ENCODE measurements at places on chromosomes 7 and 10.

DNA sequence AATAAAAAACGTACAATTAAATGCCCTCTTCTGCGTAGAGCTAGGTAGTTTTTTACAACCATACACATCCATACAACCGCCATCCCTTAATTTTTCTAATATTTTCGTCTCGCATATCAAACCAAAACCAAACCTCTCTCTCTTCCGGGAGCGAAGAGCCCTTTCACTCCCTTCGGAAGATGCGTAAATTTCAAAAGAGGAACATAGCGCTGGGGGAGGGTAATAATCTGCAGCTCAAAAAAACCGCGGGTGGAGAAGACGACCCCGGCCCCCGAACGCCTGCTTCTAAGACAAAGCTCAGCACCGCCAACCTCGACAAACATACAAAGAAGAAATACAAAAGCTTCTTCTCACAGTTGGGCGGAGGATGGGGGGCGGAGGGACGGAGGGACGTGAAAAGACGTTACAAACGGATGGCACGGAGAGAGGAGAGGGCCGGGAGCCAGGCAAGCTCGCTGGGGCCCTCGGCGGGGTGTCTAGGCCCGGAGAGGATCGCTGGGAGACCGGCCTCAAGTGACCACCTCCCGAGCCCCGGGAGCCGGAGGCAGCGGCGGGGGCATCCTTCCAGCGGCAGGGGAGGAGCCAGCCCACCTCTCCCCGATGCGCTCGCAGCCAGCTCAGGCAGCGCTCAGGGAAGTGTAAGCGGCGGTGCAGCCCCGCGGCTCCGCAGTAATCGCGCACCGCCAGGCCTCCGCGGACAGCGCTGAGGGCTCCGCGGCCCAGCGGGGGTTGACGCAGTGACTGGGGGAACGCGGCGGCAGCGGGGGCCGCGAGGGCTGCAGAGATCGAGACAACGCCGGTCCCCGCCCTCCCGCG lies 851 bp downstream of the MKRN1 start:
- DNase-seq = peak; percentile 62

DNA sequence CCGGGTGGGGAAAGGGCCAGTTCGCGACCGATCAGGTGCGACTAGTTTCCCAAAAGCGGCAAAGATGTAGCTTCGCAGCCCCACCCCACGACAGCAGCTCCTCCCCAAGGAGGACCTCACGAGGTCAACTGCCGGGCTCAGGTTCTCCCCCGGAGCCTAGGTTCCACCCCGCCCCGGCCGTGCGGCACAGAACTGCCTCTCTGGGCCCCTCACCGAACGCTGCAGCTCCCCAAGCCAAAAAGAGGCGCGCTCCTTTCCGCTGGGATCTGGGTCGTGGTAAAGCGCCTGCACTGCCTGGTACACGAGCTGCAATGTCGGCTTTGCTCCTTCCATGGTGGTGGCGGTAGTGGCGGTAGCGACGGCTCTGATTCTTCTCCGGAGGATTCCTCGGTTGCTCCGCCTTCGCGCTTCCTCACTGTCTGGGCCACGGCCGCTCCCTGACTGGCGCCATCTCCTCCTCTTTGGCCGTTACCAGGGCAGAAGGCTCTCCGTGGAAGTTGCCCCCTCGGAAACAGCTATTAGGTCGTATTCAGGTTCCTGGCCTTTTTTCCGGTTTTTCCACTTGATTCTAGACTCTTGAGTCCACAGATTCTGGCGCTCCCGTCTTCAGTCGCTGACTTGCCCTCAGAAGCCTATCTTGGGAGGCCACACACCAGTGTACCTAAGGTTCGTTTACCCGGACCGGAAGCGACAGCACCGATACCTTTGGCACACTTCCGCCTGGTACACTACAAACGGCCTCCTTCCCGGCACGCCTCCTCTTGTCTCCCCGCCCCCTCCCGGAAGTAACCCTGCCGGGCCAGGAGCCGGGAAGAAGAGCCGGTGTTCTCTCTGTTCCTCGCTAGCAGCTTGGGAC lies at the start of gene TNPO3:
TSS of gene TNPO3 (minus strand) at position 674 of the 856 bp plus-strand sequence. CDS start at position 333, 341 bp downstream.
- peak; percentile 96 for DNase-seq

DNA sequence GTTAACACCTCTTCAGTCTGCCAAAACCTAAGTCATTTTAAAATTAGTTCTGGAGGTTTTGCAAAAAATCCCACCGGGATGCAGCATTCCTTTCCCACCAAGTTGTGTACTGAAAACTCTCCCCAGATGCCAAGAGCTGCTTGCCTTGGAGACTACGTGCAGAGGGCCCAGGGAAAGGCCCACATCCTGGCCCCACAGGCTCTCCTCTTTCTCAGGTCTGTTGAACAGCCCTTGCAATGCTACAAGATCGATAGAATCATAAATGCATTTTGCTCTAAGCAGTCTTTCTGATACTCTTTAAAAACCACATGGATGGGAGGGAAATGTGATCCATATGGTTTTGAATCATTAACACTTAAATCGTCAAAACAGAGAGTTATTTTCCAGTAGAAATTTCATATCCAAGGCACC lies 126.7 kb upstream of the ZMIZ1 start:
- DNase-seq = no peak

DNA sequence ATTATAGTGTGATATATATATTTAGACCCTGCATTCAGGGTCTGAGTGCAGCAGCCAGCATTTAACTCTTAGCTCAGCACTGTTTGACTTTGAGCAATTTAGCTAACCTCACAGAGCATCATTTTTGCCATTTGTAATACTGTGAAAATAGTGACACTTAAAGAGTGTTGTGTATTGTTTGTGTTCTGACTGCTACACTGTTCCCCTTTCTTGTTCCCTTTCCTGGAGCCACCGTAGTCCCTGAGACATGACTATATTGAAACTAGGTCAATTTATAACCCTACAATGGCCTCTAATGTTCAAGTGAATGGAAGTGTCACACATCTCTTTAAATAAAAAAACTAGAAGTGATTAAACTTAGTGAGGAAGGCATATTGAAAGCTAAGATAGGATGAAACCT lies 20.3 kb upstream of the CD36 start:
- no peak for DNase-seq

DNA sequence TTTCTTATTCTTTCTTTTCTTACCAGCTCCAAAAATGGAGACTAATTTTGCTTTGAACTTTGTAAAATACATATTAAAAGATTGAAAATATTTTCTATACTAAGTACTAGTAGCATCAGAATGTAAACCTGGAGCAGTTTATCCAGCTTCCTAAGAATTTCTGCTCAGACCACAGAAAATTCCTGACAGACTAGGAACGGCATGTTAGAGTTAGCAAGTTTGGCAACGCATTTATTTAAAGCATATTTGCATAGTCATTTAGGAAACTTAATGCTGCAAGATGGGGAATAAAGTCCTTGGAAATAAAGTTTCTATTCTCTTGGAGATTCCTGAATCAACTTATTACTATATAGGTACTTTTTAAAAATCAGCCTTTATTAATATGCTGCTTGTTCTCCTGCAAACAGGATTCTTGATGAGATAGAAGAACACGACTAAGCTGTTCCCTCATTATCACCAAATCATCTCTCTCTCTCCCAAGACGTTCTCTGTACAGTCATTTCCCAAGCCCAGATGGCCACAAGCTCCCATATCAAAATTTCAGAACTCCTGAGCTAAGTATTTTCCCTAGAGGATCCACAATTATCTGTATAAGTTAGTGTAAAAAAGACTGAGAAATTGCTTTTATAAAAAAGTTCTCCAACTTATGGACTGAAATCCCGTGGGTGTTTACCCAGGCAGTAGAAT lies 305.8 kb upstream of the NEBL start:
- DNase-seq = no peak

DNA sequence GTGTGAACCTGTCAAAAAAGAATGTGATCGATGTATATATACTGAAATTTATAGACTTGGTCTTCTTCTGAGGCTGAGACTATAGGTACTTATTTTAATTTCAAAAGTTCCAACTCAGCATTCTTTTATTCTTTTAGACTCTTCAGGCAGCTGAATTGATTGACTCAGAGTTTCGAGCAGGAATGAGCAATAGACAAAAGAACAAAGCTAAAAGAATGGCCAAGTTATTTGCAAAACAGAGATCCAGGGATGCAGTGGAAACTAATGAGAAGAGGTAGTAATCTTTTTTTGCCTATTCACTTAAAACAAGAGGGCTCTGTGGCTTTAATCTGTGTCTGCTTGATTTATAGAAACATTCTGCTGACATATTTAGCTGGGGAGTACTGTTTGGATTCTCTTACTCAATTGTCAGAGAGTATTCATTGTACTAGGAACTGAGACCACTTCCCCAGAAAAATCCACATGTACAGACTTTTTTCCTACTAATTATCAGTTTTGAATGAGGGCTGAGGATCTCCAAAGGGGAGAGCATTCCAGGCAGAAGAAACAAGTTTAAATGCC lies 30.1 kb downstream of the BTAF1 start:
- DNase-seq = no peak

GRCh38 chr7:1811850-1812508 lies 141.9 kb downstream of the ELFN1 start:
- no peak for DNase-seq

DNA sequence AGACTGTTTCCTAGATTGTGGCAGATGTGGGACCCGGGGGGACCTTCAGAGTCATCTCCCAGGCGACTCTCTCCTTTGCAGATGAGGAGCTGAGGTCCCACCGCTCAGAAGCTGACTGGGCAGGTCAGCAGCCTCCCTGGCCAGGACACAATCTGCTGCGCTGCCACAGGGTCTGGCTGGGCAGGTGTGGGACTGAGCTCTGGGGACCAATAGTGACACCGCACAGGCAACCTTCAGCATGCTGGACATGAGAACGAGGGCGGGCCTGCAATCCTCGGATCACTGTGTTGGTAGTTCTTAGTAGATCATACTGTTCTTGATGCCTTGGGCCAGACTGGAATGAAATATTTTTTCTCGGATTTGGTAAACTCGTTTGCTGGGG lies 20.5 kb upstream of the CRYGN start:
- DNase-seq = no peak

- no peak for DNase-seq
Measured at GRCh38 chr7:52085610-52086009, 769.0 kb upstream of the COBL start.

DNA sequence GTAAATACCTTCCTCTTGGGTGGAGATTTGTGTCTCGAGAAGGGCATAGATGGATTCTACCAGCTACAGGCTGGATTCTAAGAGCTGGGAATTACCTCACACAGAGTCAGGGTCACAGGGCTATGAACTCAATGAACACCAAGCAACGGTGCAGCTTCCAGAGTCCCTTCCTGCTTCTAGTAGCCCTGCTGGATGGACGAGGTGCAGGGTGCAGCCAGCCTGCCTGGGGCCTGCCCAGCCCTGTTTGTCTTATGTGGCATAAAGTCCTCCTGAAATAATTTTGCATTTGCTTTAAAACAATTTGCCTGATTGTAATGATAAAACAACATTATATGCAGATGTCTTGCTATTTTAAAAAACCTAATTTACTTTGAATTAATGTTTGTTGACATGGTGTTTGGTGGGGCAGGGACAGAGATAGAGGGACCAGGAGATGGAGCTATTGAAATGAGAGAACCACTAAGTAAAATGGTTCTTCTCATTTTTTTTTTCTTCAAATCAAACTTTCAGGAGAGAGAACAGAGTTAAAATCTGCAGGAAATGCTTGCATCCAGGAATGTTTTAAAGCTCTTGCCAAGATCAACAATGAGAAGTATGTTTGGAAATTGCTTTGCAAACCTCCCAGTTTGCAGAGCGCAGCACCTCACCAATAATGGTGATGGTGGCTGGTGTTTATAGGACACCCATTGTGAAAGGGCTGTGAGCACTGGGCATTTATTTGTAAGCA lies 305.4 kb upstream of the PODXL start:
- DNase-seq = no peak

GRCh38 chr10:124344266-124344590 lies 74.5 kb downstream of the OAT start:
- no peak for DNase-seq

DNA sequence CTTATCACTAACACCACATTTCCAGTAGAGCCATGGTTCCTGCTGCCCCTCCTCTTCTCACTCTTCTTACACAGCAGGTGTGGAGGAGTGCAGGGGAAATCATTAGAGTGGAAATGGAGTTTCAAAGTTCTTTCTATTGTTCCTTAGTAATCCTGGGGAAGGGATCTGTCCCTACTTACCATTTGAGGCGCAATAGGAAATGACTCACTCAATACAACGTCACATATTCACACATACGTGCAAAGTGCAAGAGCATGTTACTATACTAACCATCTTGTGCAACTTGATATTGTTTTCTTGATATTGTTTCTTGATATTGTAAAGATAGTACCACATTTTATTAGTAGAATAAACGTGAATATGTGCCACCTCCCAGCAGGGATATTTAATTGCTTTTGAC lies 1010.2 kb downstream of the DNAJB9 start:
- DNase-seq = no peak

GRCh38 chr7:24764011-24764410 lies 6.7 kb upstream of the GSDME start:
- peak; percentile 28 for DNase-seq

GRCh38 chr7:130201796-130202195 lies 3.4 kb downstream of the TMEM209 start:
- peak; percentile 72 for DNase-seq

- no peak for DNase-seq
Measured at GRCh38 chr10:132793871-132794849, 8.2 kb upstream of the NKX6-2 start.

- DNase-seq = no peak
Measured at GRCh38 chr7:907158-907980, 31.0 kb downstream of the GET4 start.

DNA sequence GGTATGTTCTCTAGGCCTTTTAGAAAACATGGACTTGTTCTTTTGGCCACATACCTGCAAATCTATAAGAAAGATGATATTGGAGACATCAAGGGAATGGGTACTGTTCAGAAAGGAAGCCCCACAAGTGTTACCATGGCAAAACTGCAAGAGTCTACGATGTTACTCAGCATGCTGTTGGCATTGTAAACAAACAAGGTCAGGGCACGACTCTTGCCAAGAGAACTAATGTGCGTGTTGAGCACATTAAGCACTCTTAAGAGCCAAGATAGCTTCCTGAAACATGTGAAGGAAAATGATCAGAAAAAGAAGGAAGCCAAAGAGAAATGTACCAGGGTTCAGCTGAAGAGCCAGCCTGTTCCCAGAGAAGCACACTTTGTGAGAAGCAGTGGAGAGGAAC lies 37.1 kb downstream of the SDK1 start:
- peak; percentile 45 for DNase-seq

DNA sequence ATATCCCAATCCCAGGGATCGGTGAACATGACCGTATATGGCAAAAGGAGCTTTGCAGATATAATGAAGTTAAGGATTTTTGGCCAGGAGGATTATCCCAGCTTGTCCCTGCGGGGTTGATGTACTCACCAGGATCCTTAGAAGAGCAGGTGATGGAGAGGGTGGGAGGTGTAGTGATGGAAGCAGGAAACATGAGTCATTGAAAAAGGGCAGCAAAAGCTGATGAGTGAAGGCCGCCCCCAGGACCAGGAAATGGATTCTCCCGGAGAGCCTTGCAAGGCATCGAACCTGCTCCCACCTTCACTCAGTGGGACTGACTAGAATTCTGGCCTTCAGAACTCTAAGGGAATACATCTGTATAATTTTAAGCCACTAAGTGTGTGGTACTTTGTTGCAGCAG lies 5.2 kb upstream of the NUPR2 start:
- DNase-seq = no peak

GRCh38 chr7:2476298-2476697 lies at the start of gene GRIFIN:
TSS of gene GRIFIN (minus strand) at chr7:2476398. CDS start at chr7:2476383, 15 bp downstream.
- DNase-seq = no peak
